ENCODE measurements at places on chromosomes 7 and 10.

GRCh38 chr10:114246679-114247305, 7.7 kb downstream of the VWA2 start:
- DNase-seq, result peak; percentile 55

DNA sequence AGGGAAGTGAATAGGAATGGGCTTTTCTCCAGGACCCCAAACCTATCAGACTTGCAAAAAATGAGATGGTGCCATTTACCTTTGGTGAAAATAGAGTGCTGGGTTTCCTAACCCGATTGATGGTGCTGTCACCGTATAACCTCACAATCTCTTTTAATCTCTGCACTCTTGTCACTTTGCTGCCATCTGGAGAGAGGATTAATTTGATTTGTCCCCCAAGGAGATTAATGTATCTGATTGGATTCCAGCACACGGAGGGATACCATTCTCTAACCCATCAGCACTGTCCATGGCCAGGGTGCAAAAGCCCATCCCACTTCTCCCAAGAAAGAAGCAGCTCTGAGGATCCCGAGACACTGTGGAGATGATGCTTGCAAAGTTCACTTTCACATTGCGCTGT, 86.3 kb upstream of the NFE2L3 start:
- no peak for DNase-seq

DNA sequence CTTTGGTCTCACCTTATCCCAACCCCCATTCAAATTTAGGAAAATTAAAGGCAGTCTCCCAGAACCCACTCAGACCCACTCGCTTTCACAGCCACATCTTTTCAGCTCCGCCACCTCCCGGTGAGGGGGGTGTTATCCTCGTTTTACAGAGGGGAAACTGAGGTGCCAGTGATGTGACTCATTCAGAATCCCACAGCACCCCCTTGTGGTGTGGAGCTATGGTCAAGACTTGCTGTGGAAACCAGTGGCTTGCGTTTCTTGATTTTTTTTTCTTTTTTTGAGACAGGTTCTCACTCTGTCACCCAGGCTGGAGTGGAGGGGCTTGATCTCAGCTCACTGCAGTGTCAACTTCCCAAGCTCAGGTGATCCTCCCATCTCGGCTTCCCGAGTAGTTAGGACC, 27.6 kb downstream of the SLC35G1 start:
- DNase-seq, result peak; percentile 11

DNA sequence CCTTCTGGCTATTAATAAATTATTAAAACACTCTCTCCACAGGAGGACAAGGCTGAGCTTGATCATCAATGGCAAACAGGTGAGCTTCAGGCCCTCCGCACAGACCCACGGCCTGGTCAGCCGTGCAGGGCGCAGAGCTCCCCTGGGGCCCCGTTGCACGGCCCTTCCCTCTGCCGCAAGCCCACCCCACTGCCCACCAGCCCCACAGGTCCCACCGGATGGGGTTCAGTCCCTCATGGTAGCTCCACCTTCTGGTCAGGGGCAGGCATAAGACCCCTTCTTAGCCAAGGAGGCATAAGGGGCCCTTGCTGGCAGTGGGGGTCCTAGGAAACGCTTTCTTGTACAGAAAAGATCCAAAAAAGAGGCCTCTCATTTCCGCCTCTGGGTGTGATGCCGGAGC, 84.6 kb downstream of the MAD1L1 start:
- no peak for DNase-seq

GRCh38 chr7:106773228-106773627, 91.9 kb upstream of the PIK3CG start:
- DNase-seq, result peak; percentile 32

DNA sequence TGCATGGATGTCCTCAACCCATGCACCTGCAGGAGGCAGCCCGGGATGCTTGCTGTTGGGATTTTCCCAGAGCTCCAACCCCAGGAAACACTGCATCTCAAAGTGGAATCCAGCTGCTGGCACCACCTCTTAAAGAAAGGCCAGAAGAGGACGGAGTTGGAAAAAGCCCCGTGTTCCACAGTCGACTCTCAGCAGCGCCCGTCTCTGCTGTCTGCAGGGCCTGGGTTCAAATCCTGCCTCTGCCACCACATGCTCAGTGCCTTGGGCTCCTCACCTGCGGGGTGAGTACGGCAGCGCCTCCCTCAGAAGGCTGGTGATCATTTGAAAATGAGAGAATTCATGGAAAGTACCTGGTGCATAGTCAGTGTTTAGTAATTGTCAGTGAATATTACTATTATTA, 65.6 kb upstream of the ZNF716 start:
- no peak for DNase-seq

DNA sequence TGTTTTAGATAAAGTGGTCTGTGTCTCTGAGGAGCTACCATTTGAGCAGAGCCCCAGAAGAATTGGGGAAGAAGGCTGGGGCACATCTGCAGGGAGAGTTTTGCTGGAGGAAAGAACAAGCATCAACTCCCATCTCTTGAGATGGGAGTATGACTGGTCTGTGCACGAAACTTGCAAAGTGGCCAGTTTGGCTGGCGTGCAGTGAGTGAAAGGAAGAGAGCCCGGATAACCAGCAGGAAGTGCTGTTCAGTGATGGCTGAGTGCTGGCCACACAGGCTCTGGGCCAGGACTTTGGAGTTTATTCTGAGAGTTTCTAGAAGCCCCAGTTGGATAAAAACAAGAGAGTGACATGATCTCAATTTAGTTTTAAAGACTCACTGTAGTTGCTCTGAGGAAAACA, 34.4 kb upstream of the SVIL start:
- peak; percentile 31 for DNase-seq

GRCh38 chr10:88661577-88661976, 2.7 kb upstream of the LIPF start:
- no peak for DNase-seq

DNA sequence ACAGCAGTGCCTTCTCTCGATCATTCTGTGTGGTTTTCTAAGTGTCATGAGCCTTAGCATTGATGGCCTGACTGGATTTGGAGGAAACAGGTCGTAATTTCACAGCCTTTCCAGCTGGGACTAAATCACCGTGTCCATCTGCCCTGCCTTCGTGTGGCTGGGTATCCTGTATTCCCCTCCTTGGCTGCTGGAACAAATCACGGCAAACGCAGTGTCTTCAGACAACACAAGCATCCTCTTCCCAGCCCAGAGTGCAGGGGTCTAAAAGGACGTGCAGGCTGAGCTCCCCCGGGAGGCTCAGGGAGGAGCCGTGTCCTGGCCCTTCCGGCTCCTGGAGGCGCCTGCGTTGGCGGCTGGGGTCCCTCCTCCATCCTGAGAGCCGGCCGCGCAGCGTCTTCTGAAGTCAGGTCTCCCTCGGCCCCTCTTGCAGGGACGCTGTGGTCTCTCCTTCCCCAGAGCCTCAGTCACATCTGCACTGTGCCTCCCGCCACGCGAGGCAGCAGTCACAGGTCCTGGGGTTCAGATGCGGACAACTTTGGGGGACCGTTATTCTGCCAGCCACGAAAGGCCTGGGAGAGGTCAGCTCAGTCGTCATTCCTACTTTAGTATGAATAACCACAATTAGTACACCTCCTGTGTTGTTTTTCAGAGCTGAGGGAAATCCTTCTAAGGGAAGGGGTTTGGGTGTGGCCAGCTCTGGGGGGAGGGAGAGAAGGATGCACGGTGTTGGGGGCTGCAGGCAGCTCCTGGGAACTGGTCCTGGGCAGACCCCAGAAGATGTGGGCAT, 41.1 kb downstream of the FAM20C start:
- no peak for DNase-seq

GRCh38 chr7:64849250-64849923, 53.7 kb upstream of the ZNF273 start:
- DNase-seq, result no peak

GRCh38 chr10:6091630-6092029, 2.8 kb downstream of the RBM17 start:
- DNase-seq, result no peak

DNA sequence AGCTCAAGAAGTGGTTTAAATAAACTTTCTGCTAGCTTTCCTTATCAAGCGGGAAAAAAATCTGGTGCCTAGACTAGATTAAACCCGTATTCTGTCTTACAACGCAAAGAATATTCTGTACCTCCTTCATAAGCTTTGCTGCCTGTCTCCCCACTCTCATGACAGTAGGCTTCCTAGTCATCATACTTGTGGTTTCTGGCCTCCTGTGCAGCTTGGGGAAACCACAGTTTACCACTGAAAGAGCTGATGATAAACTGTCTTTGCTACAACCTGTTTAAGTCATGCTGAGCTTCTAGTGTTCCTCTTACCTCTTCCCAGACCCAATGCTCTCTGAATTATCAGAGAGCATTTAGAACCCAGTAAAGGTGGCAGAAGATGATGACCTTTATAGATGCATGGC, 55.0 kb downstream of the PODXL start:
- DNase-seq, result no peak

GRCh38 chr10:14658331-14659127, 116.2 kb downstream of the FAM107B start:
- peak; percentile 44 for DNase-seq

DNA sequence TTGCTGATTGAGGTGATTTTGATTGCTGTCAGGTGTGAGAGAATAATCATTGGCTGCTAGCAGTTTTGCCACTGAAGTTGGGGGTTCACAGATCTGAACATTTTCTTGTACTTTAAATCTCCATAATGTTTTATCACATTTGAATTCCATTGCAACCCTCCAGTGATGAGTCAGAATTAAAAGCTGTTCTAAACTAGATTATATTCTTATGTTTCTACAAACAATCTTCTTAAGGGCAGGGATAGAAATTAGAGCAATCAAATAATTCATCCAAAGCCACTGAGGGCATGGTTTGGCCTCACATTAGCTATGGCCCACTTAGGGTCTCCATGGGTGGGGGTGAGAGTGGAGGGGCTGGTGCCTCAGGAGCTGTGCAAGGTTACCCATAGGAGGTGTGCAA, 53.0 kb upstream of the RPA3 start:
- no peak for DNase-seq

DNA sequence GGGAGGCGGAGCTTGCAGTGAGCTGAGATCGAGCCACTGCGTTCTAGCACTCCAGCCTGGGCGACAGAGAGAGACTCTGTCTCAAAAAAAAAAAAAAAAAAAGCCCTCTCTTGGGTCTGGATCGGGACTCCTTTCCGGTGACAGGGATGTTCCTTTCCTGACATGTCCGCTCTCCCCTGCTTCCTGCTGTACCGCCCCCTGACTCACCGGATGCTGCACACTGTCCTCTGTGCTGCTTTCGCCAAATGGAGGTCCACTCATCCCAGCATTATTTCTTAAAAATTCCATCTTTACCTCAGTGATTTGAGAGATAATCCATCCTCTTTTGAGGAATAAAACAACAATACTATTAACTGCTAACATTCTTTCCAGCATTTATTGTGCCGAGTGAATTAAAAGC, 113.8 kb upstream of the EEPD1 start:
- DNase-seq, result no peak

- DNase-seq, result no peak
Observed at GRCh38 chr10:113080925-113081229, 130.8 kb downstream of the TCF7L2 start.

GRCh38 chr7:137583172-137583571, 239.6 kb upstream of the PTN start:
- no peak for DNase-seq

DNA sequence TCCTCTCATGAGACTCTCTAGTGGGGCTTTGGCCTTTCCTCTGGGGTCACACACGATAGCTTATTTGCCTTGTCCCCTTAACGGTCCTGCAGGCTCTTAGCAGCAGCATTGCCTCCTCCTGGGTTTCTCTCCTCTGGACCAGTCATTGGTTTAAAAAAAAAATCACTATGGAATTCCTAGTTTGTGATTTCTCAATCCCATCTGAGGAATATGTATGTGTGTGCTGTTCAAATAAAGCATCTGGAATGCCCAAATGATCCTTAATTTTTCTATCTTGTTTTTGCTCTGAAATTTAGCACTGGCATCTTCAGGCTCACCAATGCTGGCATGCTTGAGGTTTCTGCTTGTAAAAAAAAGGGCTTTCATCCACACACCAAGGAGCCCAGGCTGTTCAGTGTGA, 30.5 kb downstream of the ACTA2 start:
- DNase-seq, result no peak

- no peak for DNase-seq
Observed at GRCh38 chr10:71916827-71917226, 47.4 kb upstream of the CHST3 start.

- DNase-seq, result no peak
Observed at GRCh38 chr10:118751265-118751664, 3.5 kb downstream of the CACUL1 start.

GRCh38 chr7:25179771-25180591, 48.3 kb downstream of the NPVF start:
- peak; percentile 99 for DNase-seq

DNA sequence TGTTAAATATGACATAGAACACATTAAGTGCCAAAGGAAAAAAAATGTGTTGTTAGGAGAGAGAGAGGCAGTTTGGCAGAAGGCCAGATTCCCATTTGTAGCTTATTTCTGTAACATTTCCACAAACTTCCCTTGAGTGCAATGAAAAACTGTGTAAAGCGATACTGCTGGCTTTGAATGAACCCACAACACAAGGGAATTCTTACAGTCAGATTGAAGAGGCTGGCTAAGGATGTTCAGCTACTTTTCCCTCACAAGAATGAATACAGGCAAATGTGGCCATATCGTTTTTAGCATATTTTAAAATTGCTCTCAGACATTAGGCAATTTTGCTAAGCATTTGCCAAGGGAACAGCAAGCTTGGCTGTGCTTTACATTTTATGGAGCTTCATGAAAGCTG, 614.1 kb upstream of the FZD8 start:
- no peak for DNase-seq

- DNase-seq, result no peak
Observed at GRCh38 chr10:78582540-78582939, 486.2 kb upstream of the ZMIZ1 start.

DNA sequence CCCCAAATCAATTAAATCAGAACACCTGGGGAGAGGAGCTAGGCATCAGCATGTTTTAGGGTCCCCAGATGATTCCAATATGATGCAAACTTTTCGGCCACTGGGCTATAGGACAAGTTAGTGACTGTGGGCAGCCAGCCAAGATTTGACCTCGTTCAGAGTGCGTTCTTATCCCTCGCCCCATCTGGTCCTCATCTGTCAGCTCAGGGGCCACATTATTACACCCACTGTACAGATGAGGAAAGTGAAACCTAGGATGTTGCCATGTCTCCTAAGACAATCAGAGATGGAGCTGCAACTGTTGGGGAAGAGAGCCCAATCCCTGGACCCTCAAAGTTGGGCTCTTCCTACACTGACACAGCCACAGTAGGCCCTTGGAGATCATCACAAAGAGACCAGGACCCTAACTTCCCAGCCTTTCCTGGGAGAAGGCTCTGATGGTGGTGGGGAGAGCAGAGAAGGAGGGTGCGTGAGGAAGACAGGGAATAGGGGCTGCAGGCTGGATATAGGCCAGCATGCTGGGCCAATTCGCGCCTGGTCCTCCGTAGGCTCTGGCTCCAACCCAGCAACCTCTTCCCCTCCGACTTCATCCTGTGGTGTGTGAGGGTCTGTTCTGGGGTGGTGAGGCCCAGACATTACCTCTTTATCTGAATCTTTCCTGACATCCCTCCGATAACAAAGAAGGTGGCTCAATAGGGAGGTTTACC, 109.4 kb upstream of the ZMIZ1 start:
- no peak for DNase-seq

GRCh38 chr10:14975672-14976273, 16.6 kb downstream of the MEIG1 start:
- no peak for DNase-seq
